Activated CD4-positive, alpha-beta T cell treated with anti-CD3 and anti-CD28 coated beads for 48 hours (primary cell): ENCODE measurements at places on chromosomes 12 and 14.

- DNase-seq, result no peak
Measured at GRCh38 chr12:94676031-94676641, 25.8 kb upstream of the TMCC3 start.

DNA sequence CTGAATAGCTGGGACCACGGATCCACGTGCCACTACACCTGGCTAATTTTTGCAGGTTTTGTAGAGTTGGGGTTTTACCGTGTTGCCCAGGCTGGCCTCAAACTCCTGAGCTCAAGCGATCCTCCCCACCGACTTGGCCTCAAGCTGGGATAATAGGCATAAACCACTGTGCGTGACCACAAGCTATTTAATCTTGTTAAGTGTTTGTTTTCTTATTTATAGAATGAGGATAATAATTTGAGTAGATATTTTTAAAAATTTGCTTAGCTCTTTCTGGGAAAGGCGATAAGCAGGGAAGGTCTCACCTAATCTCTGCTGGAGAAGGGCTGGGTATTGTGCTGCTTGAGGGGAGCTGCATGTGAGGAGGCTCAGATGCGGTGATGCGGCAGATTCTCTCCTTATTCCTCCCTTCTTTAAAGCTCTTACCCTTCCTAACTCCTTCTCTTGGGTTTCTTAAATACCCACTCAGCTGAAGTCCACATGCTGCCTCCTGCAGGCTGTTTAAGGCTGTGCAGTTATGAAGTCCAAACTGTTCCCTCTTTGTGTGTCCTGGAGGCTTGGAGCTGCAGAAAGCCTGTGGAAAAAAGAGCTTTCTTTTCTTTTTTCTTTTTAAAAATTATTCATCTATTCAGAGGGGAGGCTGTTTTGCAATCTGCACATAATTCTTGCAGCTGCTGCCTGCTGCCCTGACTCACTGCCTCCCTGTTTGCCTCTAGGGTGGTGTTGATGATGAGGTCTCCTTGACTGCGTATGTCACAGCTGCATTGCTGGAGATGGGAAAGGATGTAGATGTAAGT, 37.9 kb downstream of the A2ML1 start:
- peak; percentile 44 for DNase-seq

DNA sequence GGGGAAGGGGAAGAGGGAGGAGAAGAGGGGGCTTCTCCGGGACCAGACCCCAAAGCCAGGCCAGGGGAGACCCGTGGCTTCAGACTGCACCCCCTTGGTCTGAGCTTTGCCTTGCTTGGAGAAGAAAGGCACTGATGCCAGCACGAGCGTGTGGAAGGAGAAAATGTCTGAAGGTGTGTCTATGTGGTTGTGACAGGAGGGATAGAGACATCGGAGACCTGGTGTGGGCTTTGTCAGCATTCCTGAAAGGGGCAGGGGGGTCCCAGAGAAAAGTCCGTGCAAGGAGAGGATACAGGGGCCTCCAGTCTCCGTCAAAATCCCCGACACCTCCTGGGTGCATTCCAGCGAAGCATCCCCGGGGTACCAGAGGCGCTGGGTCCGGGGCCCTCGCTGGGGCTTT, 139.0 kb upstream of the LHX5 start:
- DNase-seq, result no peak

- no peak for DNase-seq
Measured at GRCh38 chr12:123397400-123397799, 13.5 kb downstream of the KMT5A start.

DNA sequence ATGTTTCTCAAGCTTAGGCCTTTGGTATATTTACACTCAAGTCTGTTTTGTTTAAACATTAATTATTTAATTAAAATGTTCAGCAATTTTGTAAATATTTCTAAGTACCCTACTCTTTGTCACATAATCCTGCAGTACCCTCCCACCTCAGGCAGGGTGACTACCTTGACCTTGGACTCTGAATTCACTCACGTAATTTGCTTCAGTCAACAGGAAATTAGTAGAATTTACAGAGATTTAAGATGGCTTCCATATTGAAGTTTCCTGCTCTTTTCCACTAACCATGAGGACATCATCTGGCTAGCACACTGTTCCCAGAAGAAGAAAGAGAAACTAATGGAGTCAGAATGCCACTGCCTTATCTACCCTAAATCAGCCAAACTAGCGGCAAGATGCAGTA, 967 bp upstream of the TAS2R19 start:
- no peak for DNase-seq

- no peak for DNase-seq
Measured at GRCh38 chr14:83908419-83908818, 1621.5 kb upstream of the FLRT2 start.

DNA sequence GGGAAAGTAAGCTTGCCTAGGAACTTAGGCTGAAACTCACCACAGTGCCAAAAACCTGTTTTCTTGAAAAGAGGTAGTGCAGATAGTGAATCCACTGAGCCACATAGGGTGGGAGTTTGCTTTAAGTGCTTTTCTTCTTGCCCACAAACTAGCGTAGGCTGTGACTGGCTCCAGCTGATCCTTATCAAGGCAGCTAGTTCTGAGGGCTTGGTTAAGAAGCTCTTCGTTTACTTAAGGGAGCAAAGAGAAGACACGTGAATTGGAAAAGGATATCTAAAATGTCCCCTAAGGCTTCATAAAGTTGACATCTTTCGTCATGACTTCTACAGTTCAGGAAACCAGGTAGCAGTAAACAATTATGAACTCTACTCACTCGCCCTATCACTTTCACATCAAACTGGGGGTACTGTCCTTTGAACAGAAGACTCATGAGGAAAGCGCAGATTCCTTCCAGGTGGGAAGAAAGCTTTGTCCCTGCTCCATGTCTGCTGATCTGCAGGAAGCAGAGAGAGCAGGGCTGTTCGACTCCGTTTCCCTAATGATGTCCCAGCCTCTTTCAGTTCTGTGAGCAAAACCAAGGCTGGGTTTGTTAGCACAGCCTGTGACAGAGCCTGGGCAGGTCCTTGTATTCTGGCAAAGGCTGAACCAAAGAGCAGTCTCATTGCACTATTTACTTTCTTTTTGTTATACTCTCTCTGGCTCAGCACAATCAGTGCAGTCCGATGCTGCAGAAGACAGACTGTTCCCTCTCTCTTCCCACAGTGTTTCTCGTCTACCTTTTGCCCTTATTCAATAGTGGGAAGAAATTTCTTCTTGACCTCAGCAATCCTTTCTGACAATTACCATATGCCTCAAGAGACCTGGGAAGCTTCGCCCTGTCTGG, 93.5 kb upstream of the ETV6 start:
- DNase-seq, result peak; percentile 39

DNA sequence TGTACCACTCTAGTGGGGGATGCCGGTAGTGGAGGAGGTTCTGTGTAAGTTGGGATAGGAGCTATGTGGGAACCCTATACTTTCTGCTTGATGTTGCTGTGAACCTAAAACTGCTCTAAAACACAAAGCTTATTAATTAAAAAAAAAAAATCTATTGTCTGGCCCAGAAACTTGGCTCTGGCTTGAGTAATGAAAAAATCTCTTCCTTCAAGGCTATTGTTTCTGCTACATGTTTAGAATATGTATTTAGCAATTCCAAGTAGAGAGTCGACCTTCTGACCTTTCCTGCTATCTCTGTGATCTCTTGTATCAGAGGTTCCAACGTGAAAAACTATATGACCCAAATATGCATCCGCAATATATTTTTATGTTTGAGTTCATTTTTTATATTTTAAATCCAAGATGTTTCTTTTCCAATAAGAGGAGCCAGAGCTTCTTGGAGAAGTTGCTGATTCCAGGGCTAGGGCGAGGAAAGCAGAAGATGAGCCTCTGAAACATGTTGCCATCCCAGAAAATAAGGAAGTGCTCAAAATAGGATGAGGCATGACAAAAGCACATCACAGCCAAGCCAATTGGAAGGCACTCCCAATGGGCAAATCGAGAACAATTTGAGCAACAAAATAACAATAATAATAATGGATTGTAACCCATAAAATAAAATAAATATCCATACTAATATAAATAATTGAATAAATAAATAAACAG, 184.6 kb upstream of the TMEM260 start:
- DNase-seq, result no peak

DNA sequence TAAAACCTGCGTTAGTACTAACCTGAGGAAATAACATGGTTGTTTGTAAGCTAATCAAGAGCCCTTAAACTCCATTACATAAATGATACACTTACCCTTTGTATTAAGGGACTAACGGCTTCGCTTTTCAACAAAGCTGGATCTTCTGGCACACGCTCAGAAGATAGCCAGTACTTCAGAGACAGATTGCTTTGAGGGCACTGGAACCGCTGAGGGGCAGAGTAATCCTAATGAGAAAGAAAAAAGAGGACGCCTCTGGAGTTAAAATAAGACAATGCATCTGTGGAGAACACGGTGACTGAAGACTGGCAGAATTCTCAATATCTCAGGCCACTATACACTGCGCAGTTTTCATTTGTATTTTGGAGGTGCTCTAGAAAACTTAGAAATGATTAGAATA, 1.5 kb upstream of the KTN1 start:
- DNase-seq, result no peak

GRCh38 chr14:85363358-85363757, 166.6 kb upstream of the FLRT2 start:
- DNase-seq, result no peak

DNA sequence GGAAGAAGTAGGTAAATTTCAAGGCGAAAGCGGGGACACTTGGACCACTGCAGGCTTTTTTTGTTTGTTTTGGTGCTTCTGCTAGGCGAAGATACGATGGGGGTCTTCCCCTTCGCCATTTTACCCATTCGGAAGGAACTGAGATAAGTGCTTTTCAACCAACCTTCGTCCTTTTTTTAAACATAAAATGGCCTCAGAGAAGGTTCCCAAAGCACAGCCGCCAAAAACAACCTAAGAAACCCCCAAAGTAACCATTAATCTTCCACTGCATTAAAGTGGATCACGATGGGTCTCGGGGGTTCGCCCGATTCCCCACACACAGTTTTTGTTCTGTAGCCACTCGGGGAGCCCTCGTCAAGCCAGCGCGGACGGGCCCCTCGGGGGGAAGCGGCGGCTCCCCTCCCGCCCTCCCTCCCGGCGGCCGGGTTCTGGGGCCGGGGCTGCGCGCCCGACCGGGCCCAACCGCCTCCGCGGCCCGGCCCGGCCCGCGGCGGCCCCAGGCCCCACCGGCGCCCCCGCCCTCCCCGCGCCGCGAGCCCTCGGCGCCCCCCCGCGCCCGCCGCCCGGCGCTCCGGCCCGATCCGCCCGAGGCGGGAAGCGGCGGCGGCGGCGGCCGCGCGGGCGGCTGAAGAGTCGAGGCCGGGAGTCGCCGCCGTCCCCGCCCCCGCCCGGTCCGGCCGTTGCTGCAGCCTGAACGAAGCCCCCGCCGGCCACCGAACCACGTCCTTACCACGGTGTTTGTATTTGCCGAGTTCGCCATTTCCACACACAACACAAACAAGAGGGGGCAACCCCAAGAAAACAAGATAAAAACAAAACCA, 790 bp downstream of the GTF2A1 start:
- DNase-seq, result peak; percentile 46

DNA sequence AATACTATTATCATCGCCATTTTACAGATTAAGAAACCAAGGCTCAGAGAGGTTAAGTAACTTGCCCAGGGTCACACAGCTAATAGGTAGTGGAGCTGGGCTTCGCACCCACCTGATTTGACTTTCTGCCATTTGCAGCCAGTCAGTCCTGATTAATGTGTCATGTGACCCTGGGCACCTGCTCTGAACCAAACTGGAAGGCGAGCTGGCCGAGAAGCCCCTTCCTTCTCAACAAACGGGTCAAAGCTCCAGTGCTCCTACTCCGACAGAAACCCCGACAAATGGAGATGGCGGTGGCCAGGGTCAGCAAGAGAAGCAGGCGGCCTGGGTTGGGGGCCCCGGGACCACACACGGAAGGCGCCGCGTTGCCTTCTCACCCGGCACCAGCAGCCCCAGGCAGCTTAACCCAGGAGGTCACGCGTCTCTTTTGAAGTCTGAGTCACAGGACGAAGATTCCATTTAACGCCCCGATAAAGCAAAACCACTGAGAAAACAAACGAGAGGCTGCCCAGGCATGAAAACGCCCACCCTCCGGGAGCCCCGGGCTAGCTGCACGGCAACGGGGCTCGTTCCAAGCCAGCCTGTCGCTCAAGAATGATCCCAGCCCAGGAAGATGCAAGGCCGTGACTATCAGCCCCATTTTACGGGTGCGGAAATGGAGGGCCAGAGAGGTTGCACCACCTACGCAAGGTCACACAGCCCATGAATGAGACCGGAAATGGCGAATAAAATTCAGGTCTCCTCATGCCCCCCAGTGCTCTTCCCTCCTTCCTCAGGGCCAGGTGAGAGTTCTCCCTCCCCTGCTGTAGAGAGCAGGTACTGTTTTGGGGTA, 124.8 kb downstream of the SCARB1 start:
- DNase-seq, result no peak
